Neural progenitor cell (in vitro differentiated cells): ENCODE measurements at places on chromosomes 6 and 20.

- no peak for DNase-seq
- no peak overlapping the region for H3K27ac ChIP-seq
- no peak overlapping the region for H3K4me3 ChIP-seq
- H3K27me3 ChIP-seq = no peaks in the 10 kb centered on the region
- no peaks in the 10 kb centered on the region for H3K36me3 ChIP-seq
Measured at GRCh38 chr6:167566711-167567141, 241.8 kb downstream of the TTLL2 start.

DNA sequence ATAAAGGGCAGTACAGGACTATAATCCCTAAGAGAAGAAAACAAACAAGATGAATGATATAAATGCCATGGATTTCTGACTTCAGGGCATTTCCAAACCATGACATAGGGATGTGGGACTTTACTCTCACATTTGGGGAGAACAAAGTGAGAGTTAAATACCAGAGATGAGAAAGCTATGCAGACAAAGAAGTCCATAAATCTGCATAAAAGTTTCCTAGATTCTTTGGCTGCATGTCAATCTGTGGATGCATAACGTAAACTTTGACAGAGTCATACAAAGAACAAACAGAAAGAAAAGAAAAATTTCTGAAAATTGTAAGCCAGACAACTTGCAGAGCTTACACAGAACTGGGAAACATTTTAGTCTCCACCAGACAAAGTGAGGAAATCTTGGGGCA is 11.7 kb downstream of the EPM2A start:
- H3K4me1 ChIP-seq = no peaks in the 10 kb centered on the region
- no peak overlapping the region for H3K4me3 ChIP-seq
- no peak for DNase-seq
- no peaks in the 10 kb centered on the region for H3K27me3 ChIP-seq
- no peaks in the 10 kb centered on the region for H3K36me3 ChIP-seq

GRCh38 chr6:141244366-141244765 is 888.4 kb upstream of the GJE1 start:
- no peaks in the 10 kb centered on the region for H3K36me3 ChIP-seq
- no peak overlapping the region for H3K27ac ChIP-seq
- no peak overlapping the region for H3K4me3 ChIP-seq
- H3K4me1 ChIP-seq = no peaks in the 10 kb centered on the region

DNA sequence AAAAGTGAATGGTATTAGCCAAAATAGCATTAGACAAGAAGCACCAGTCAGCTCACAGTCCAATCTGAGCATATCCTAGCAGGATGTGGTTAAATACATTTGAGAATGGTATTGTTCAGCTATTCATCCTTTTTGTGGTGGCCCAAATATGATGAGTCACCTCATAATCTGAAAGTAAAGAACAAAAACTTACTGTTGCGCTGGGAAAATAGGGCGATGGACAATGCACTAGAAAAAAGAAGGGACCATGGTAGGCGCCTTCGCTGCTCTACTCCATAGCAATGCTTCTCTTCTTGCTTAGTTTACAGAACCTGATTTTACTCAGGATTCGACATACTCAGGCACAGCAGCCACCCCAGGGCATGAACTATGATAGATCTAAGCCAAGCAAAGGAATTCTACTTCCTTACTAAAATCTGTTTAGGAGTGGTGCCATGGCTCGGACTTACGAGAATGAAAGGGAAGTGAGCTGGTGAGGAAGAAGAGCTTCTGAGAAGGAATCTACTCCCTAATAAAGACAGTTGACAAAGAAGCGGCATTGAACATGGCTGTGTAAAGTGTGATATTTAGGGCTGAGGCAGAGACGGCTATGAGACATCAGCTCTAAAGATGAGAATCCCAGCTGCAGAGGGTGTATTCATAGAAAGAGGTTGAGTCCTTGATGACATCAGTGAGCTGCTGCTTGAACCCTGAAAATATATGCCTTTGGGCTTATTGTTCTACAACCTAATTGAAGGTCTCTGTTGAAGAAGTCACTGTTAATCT is 16.6 kb upstream of the FBXO9 start:
- DNase-seq = no peak
- no peak overlapping the region for H3K4me3 ChIP-seq
- H3K27ac ChIP-seq = no peak overlapping the region
- no peaks in the 10 kb centered on the region for H3K27me3 ChIP-seq
- peaks cover 17% of the 10 kb centered on the region for H3K4me1 ChIP-seq
